Tibial nerve (tissue), 4 donors: ENCODE measurements at places on chromosomes 5 and 9. TPM values are rescaled to one million over a fixed set of nuclear protein-coding genes. Genes with fewer than 3 reads are reported as not detected.

- peaks cover 19% of the 10 kb centered on the region for H3K4me1 ChIP-seq
- no peaks in the 10 kb centered on the region for H3K36me3 ChIP-seq
- DNase-seq = no peak
- no peaks in the 10 kb centered on the region for H3K27me3 ChIP-seq
These were observed 4.2 kb downstream of the B4GALT7 start for GRCh38 chr5:177604116-177604521.

Gene OLFML2A
- 94.3 TPM for total RNA-seq

DNA sequence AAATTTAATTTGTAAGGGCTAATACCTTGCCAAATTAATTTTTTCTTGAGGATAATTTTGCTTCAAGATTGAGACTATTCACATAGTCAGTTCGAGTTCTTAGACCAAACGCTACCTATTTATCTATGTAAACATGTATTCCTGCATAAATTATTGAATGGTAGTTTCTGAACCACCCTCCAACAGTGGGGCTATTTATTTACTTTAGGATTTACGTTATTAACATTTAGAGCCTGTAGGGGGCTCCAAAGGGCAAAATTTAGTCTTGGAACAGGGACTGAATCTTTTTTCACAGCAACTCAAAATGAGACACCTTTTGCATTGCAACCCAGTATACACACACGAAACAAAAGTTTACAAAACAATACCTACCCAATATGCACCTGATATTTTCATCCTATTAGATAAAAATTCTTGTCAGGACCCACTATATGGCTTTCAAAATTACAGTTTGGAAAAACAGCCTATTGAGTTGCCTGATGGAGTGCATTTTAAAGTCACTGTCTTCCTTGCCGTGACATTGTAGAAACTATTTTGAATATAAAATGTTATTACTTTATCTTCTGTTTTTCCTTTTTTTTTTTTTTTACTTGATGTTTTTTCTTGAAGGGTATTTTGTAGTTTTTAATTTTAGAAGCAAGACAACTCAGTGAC is 47.1 kb upstream of the POU4F3 start:
- peaks cover 12% of the 10 kb centered on the region for H3K36me3 ChIP-seq
- no peaks in the 10 kb centered on the region for H3K4me1 ChIP-seq
- H3K27ac ChIP-seq = no peak overlapping the region
- no peaks in the 10 kb centered on the region for H3K27me3 ChIP-seq
- no peak overlapping the region for H3K4me3 ChIP-seq

DNA sequence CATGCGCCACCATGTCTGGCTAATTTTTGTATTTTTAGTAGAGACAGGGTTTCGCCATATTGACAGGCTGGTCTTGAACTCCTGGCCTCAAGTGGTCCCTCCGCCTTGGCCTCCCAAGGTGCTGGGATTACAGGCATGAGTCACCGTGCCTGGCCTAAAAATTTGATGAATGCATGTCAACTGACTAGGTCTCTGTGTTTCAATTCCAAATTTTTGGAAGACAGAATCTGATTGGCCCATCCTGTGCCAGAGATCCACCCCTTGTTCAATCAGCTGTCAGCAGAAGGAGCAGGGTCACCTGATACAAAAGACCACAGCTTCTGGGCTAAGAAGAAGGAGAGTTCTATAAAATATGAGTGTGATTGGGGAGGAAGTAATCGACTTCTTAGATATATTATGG is 43.5 kb upstream of the COL15A1 start:
- H3K36me3 ChIP-seq = no peaks in the 10 kb centered on the region
- H3K4me3 ChIP-seq = no peak overlapping the region
- no peak overlapping the region for H3K27ac ChIP-seq
- no peak for DNase-seq
- no peaks in the 10 kb centered on the region for H3K27me3 ChIP-seq
- no peaks in the 10 kb centered on the region for H3K4me1 ChIP-seq

Gene NOTCH1
- 29.3 TPM for total RNA-seq

DNA sequence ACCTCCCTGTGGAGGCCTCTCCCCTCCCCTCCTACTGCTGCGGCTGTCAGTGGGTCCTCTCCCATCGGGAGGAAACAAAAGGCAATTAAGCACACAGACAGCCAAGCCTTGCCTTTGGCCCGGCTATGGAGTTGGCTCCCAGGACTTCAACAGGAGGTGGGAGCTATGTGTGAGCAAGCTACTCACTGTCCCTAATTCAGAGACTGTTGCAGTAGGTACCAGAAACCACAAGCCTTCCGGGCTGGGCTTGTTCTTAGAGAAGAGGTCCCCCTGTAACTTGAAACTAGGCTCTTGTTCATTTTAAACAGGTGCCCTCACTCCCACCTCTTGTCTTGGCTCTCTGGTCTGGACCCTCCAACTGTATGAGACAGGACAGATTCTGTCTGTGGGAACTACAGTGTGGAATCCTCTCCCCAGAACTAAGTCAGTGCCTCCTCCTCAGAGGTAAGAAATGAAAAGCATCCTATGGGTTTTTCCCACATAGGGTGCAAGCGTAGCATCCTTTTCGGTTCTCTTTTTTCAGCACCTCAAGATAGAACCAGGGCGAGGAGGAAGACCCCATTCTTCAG is 561.1 kb downstream of the EBF1 start:
- no peak overlapping the region for H3K4me3 ChIP-seq
- H3K27me3 ChIP-seq = no peaks in the 10 kb centered on the region
- H3K36me3 ChIP-seq = no peaks in the 10 kb centered on the region
